Spinal cord (tissue), 10 donors: ENCODE measurements at places on chromosomes 1 and 21.
A peak's percentile ranks its signal among the peaks of the same experiment; 100 is the strongest.

DNA sequence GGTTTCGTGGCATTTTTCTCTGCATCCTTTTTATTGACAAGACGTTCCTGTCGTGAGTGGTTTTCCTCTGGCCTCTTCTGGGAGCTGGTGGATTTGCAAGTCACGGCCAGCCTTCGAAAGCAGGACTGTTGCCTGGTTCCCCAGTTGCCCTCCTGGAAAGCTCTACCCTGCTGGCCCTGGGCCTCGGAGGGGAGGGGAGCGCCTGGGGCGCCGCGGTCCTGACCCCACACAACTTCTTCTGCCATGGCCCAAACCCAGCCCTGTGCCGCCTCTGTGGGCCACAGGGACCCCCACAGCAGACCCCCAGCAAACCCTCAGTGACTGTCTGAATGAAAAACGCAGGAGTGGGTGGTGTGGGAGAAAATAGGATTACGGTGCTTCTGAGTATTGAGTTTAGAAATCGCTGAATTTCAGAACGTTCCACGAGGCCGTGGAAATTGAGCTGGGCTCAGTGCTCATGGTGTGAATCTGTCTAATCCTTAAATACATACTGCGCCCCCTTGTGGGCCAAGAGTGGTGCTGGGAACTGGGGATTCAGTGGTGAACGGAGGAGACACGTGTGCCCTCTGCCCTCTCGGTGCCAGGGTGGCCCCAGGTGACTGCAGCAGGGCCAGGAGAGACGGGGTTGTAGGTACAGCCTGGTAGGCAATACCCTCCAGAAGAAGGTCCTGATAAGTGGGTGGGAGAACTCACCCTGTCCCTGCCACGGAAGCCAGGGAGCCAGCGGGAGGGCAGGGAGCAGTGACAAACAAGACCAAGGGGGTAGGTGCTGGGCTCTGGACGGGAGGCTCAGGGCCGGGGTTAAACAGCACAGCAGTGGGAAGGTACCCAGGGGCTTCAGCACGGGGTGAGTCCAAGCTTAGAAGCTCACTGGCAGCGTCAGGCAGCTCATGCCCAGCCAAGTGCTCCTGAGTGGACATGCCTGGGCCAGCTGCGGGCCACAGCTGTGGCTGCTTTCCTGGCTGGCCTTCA is 101.2 kb upstream of the COL6A1 start:
- H3K36me3 ChIP-seq, result peaks cover 2% of the 10 kb centered on the region
- no peak for DNase-seq
- no peak overlapping the region for H3K4me3 ChIP-seq
- H3K27ac ChIP-seq, result no peak overlapping the region
- H3K4me1 ChIP-seq, result peaks cover 37% of the 10 kb centered on the region

- no peak overlapping the region for H3K27ac ChIP-seq
- H3K4me3 ChIP-seq, result no peak overlapping the region
- no peaks in the 10 kb centered on the region for H3K36me3 ChIP-seq
- no peak for DNase-seq
- no peaks in the 10 kb centered on the region for H3K27me3 ChIP-seq
These were observed 516.9 kb downstream of the ADGRL2 start for GRCh38 chr1:82317671-82318070.

DNA sequence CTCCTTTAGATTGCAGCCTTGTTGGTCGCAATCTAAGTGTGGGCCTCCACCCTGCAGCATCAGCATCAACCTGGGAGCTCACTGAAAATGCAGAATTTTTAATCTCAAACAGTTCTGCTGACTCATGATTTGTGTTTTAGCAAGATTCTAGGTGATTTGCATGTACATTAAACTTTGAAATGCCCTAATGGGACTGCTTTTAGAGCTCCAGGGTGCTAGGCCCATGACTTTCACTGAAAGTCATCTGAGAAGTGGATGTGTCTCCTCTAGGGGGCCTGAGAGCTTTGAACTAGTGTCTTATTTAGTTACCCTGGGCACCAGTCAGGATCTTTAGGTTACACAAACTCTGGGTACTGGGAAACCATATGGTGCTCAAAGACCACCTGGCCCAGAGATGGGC is 9.0 kb downstream of the TRIM67 start:
- H3K27ac ChIP-seq, result no peak overlapping the region
- no peaks in the 10 kb centered on the region for H3K36me3 ChIP-seq
- H3K4me1 ChIP-seq, result no peaks in the 10 kb centered on the region
- no peaks in the 10 kb centered on the region for H3K27me3 ChIP-seq
- H3K4me3 ChIP-seq, result no peak overlapping the region
- no peak for DNase-seq

GRCh38 chr1:171644805-171645483 is 7.5 kb downstream of the MYOC start:
- H3K27me3 ChIP-seq, result no peaks in the 10 kb centered on the region
- no peaks in the 10 kb centered on the region for H3K36me3 ChIP-seq
- H3K4me1 ChIP-seq, result peaks cover 14% of the 10 kb centered on the region
- H3K27ac ChIP-seq, result peak overlapping the region; percentile 75

- H3K4me1 ChIP-seq, result no peaks in the 10 kb centered on the region
- H3K27ac ChIP-seq, result no peak overlapping the region
- no peak for DNase-seq
- H3K36me3 ChIP-seq, result no peaks in the 10 kb centered on the region
- H3K4me3 ChIP-seq, result no peak overlapping the region
- H3K27me3 ChIP-seq, result no peaks in the 10 kb centered on the region
These were observed 4.8 kb upstream of the HRNR start for GRCh38 chr1:152228831-152229230.

DNA sequence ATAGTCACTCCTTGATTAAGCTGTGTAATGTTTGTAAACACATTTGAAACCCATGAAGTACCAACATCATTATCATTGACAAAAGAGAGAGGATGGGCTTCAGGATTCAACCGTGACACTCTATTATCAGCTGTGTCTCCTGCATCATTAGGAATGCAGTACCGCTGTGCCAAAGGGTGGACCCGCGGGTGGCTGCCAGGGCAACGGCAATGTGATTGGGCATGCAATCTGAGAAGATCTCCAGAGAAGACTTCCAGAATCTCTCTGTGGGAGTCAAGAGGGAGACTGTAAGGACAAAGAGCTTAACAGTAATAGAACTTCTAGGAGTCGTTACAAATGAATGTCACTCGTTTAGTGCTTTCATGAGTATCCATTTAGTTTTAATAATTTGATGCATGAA is 97.9 kb downstream of the USH2A start:
- H3K27ac ChIP-seq, result no peak overlapping the region
- no peak for DNase-seq
- H3K36me3 ChIP-seq, result no peaks in the 10 kb centered on the region

GRCh38 chr1:36561361-36561724 is 78.6 kb upstream of the CSF3R start:
- DNase-seq, result no peak
- H3K27me3 ChIP-seq, result no peaks in the 10 kb centered on the region
- H3K4me1 ChIP-seq, result peaks cover 6% of the 10 kb centered on the region
- no peak overlapping the region for H3K27ac ChIP-seq

- H3K27ac ChIP-seq, result no peak overlapping the region
- H3K36me3 ChIP-seq, result no peaks in the 10 kb centered on the region
These were observed 129.5 kb downstream of the TENT5C start for GRCh38 chr1:117735045-117735992.

GRCh38 chr1:50426702-50427085 is 3.5 kb upstream of the DMRTA2 start:
- DNase-seq, result no peak
- no peak overlapping the region for H3K27ac ChIP-seq
- H3K27me3 ChIP-seq, result peaks cover 100% of the 10 kb centered on the region
- H3K36me3 ChIP-seq, result no peaks in the 10 kb centered on the region

DNA sequence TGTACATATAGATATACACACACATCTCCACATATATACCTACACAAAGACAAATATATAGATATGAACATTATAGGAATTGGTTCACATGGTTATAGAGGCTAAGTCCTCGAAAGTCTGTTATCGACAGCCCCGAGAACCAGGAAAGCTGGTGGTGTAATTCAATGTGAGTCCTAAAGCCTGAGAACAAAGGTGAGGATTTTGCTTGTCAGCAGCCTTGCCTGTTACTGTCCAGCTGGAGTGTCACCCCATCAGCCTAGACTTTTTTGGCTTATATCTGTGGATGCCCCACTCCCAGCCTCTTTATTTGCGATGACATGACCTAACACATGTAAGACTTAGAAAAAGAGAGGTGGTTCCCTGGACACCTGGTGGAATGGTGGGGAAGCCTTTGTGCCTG is 97.0 kb downstream of the GIPC2 start:
- H3K36me3 ChIP-seq, result no peaks in the 10 kb centered on the region
- no peak overlapping the region for H3K4me3 ChIP-seq
- H3K27me3 ChIP-seq, result no peaks in the 10 kb centered on the region
- no peak overlapping the region for H3K27ac ChIP-seq
- no peak for DNase-seq

DNA sequence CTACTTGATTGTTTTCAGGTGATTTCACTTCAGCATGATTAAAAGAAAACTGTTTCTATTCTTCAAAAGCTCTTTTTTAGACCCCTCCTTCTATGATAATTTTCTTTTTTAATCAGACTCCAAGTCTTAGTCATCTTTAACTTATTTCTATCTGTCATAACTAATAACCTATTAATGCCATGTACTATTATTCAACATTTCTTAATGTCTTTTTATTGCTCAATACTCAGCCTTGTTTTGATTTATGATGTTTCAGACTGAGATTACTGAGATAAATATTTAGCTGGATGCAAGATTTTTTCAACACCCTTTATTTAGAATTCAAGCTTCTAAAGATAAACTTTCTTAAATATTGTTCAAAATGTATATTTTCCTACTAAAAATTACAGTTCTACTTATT is 53.6 kb downstream of the ATP6V1G3 start:
- no peaks in the 10 kb centered on the region for H3K4me1 ChIP-seq
- no peak overlapping the region for H3K27ac ChIP-seq
- no peaks in the 10 kb centered on the region for H3K27me3 ChIP-seq
- no peak for DNase-seq
- H3K36me3 ChIP-seq, result no peaks in the 10 kb centered on the region
- no peak overlapping the region for H3K4me3 ChIP-seq

GRCh38 chr1:96374076-96374762 is 347.4 kb upstream of the PTBP2 start:
- H3K4me1 ChIP-seq, result no peaks in the 10 kb centered on the region
- no peak overlapping the region for H3K27ac ChIP-seq
- no peak overlapping the region for H3K4me3 ChIP-seq
- H3K36me3 ChIP-seq, result no peaks in the 10 kb centered on the region
- no peak for DNase-seq

DNA sequence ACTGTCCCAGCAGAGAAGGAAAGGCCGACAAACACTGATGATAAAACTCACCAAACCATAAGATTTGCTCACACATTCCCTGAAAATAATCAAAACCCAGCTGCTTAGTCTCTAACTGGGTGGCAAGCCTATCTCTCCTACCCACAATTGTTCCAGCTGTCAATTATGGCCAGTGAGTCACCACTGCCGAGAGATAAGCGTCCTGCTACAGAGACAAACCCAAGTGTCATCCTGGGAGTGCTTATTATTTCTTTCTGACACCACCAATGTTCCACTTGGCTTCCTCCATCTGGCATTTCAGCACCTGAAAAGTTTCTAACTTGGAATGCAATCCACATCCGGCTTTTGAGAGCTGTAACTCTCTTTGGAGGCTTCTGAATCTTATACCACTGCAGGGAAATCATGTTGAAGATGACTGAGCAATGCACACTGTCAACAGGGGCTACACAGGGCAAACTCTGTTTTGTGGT is 51.5 kb upstream of the VAV3 start:
- no peak overlapping the region for H3K4me3 ChIP-seq
- DNase-seq, result no peak
- H3K27ac ChIP-seq, result no peak overlapping the region

- no peak overlapping the region for H3K27ac ChIP-seq
- no peaks in the 10 kb centered on the region for H3K27me3 ChIP-seq
- H3K4me3 ChIP-seq, result no peak overlapping the region
- no peak for DNase-seq
- H3K36me3 ChIP-seq, result peaks cover 45% of the 10 kb centered on the region
These were observed 11.3 kb downstream of the CSTB start for GRCh38 chr21:43764576-43765495.

DNA sequence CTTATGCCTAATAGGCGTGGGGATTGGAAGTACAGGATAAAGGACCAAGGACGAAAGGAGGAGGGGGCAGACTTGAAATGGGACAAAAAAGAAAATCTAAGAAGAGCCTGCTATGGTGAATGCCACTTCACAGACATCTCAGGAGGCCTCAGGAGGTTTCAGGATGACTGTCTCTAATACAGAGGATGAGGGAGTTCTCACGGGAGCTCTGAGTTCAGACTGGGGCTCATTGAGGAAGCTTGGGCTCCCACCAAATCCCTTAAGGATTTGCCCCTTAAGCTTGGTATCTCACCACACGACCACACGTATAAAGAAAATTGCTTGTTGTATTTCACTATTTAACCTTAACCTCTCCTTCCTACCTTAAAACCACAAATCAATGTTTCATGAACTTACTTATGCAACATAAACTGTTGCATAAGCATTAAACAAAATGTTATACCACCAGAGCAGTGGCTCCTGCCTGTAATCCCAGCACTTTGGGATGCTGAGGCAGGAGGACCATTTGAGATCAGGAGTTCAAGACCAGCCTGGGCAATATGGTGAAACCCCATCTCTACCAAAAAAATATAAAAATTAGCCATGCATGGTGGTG is 12.4 kb downstream of the SLC30A1 start:
- H3K27me3 ChIP-seq, result no peaks in the 10 kb centered on the region
- DNase-seq, result no peak
- no peaks in the 10 kb centered on the region for H3K36me3 ChIP-seq
- no peak overlapping the region for H3K4me3 ChIP-seq
- H3K4me1 ChIP-seq, result no peaks in the 10 kb centered on the region

DNA sequence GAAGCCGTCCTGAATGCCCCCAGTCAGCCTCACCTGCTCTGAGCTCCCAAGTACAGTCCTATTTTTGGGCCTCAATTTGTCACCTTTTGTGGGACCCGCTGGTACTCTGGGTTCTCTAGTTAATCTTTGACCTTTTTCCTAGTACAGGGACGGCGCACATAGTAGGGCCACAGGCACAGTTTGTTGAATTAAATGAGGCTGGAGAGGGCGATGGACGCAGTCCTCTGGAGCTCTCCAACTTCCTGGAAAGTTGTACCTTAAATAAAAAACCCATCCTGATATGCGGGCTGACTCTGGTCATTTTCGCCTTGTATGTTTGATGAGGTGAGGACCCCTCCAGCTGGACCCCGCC is 4.8 kb downstream of the FAM110D start:
- peaks cover 43% of the 10 kb centered on the region for H3K4me1 ChIP-seq
- peaks cover 4% of the 10 kb centered on the region for H3K27me3 ChIP-seq
- no peak overlapping the region for H3K27ac ChIP-seq
- H3K4me3 ChIP-seq, result no peak overlapping the region

- H3K4me3 ChIP-seq, result no peak overlapping the region
- peaks cover 7% of the 10 kb centered on the region for H3K27me3 ChIP-seq
- no peak overlapping the region for H3K27ac ChIP-seq
- H3K36me3 ChIP-seq, result peaks cover 11% of the 10 kb centered on the region
- H3K4me1 ChIP-seq, result peaks cover 84% of the 10 kb centered on the region
- DNase-seq, result no peak
These were observed 131.3 kb upstream of the ARHGEF16 start for GRCh38 chr1:3323021-3323795.

- no peak for DNase-seq
- peaks cover 20% of the 10 kb centered on the region for H3K36me3 ChIP-seq
- no peaks in the 10 kb centered on the region for H3K27me3 ChIP-seq
- H3K27ac ChIP-seq, result peak overlapping the region; percentile 57
- peaks cover 48% of the 10 kb centered on the region for H3K4me1 ChIP-seq
These were observed 1.4 kb upstream of the FNDC5 start for GRCh38 chr1:32872192-32872460.
